ENCODE measurements at places on chromosomes 3 and 15.

DNA sequence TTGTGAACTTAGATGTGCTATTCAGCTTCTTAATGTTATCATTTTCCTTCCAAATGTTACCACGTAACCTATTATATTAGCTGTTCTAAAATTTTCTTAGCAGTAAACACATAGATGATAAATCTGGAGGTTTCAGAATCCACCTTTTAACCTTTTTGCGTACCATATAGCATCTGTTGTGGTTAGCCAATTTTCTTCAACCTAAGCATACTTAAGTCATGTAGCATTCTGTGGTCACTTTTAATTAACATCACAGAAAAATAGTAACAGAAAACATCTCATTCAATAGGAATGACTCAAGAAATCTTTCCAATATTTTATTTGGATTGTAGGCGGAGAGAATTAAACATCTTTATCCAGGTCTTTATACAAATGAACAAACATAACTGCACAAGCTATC, 1465.3 kb upstream of the GBE1 start:
- no peak for DNase-seq

DNA sequence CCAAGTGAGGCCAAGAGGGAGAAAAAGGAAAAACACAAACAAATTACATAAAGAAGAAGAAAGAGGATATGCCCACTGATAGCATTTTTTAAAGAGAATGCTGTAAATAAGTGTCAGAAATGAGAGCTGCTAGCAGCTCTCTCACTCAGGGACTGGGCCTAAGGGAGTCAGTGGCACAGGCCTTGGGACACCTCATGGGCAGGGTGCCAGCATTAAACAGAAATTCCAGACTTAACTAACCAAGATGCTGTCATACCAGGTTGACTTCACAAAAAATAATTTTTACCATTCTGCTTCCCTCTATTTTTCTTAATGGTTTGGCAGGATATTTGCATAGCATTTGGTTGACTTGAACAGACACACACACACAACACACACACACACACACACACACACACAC, 92.3 kb upstream of the ADAMTSL3 start:
- no peak for DNase-seq

- no peak for DNase-seq
These were observed 202.0 kb downstream of the UBE3A start for GRCh38 chr15:25236861-25237155.

DNA sequence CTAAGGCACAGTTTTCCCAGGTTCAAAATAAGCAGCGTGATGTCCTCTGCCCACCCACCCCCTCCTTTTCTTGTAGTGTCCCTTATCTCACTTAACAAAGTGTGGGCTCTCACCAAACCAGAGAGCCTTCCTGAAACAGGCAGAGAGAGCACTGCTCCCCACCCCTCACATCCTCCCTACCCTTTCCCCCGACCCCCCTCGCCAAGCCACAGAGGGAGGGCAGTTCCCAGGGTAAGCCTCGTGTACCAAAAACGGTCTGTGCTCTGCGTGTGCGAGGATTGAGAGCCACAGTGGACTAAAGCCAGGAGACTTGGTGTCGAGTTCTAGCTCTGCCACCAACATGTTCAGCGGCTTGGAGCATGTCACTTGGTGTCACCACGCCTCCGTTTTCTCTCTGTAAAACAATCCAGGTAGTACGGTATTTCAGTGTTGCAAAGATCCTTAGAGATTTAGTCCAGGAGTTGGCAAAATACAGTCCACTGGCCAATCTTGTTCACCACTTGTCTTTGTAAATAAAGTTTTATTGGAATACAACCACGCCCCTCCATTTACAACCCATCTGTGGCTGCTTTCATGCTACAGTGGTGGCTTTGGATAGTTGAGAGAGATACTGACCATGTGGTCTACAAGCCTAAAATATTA, 249.9 kb downstream of the OPA1 start:
- no peak for DNase-seq

DNA sequence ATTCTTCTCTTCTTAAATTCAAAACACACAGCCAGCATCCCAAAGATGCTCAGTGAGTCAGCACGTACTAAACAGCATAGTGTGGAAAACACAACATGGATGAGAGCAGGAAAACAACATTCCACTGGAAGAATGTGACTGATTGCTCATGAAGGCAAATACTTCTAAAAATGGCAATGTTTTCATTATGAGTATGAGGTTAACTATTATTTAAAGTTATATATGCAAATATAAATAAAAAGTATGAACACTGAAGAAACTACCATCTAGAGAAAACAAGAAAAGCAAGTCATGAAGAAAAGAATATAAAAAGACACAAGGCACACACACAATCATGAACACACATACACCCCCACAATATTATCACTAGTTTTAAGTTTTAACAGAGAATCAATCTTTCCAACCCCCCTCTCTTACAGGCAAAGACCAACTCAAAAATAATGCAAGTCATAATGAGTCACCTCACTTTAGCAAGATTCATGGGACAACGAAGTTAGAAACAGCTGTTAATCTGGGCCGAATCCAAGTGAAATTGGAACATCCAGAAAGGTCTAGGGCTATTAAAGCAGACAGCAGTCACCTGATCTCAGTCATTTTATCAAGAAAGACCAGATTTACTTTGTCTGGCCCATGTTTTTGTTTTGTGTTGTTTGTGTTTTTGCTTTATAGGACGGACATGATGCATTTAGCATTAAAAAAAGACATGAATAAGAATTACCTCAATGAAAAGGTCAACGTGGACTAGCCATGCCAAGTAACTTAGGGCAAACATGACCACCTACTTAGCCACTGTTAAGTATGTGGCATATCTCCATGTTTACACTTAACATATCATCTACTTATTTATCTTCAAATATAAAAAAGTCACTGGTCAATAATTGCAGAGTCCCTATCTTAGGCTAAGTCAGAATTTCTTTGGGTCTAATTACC, 18.1 kb downstream of the GBE1 start:
- DNase-seq: no peak

DNA sequence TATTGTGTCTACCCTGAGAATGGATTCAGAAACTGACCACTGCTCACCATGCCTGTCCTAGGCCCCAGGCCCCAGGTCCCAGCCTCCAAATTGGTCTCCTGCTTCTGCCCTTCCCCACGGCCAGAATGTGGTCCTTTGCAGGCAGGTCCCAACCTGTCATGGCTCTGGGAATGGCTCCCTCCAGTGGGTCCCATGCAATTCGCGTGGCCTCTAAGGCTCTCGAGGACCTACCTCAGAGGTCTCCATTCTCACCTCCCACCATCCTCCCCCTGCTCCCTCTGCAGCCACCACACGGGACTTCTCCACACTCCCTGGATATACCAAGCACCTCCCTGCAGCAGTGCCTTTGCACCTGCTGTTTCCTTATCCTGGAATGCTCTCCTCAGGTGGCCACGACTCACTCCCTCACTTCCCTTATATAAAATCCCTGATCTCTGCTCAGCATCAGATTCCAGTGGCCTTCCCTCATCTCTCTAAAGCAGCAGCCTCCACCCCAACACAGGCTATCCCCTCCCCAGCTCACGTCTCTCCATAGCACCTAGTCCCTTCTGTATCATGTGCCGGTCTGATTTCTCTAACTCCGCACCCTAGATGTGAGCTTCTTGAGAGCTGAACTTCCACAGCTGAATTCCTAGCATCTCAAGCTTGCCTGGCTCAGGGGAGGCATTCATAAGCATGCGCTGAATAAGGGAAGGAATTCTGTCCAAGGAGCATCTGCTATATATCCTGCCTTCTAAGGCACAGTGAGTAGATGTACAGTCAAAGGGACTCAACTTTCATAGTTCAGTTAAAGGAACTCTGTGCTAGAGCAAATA, 56.9 kb downstream of the ARRDC4 start:
- DNase-seq: no peak

DNA sequence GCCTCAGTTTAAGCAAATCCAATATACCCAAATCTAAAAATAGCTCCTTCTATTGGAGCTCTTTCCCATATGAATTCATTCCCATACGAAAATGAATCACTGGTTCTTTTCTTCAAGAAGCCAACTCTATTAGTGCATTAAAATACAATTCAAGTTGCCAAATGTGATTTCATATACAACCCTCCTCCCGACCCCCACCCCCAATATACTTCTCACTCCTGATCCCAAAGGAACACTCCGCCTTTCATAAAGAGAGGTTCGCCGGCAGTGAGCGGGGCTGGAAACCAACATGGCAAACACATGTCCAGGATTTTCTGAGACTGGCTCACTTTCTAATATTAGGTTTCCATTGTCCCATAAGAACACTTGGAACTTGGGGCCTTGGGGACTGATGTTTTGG, 48.5 kb downstream of the MAGEF1 start:
- DNase-seq: no peak

GRCh38 chr15:61764981-61765380, 295.3 kb downstream of the VPS13C start:
- DNase-seq: no peak

DNA sequence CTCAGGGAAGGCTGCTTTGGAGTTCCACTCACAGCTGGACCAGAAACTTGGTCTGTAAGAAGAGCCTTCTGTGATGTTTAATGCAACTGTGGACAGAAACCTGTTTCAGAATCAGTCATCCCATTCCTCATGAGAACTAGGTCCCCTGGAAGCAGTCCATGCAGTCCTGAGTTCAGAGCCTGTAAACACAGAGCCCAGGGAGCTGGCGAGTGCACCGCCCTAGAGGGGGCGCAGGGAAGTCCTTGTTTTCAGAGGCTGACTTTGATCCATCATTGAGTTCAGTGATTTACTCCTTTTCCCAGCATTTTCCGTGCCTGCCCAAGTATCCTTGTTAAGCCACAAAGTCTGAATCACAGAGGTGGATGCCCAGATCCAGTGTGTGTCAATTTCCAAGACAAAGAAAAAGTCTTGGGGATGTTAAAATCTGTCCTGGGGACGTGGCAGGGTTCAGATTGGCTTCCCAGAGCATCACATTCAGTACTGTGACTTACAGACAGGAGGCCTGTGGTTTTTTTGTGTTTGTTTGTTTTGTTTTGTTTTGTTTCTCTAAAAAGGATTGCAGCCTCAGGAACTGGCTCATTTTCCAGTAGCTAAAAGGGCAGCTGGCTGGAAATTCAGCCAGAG, 9.8 kb upstream of the TXNRD3 start:
- DNase-seq: no peak

DNA sequence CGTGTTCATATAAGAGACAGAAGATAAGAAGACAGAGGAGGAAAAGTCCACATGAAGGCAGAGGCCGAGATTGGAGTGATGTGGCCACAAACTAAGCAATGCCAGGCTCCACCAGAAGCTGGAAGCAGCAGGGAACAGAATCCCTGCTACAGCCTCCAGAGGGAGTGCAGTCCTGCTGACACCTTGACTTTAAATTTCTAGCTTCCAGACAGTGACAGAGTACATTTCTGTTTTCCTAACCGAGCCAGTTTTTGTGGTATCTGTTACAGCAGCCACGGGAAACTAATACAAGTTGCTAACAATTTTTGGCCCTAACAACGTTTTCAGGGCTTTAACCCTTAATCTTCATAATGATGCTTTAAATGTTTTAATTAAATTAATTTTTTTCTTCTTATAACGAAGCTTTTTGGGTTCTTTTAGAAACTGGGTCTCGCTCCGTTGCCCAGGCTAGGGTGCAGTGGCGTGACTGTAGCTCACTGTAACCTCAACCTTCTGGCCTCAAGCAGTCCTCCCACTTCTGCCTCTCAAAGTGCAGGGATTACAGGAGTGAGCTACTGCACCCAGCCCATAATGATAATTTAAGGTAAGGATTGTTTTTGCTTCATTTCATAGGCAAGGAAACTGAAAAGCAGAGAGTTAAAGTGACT, 202.3 kb upstream of the PROK2 start:
- no peak for DNase-seq

DNA sequence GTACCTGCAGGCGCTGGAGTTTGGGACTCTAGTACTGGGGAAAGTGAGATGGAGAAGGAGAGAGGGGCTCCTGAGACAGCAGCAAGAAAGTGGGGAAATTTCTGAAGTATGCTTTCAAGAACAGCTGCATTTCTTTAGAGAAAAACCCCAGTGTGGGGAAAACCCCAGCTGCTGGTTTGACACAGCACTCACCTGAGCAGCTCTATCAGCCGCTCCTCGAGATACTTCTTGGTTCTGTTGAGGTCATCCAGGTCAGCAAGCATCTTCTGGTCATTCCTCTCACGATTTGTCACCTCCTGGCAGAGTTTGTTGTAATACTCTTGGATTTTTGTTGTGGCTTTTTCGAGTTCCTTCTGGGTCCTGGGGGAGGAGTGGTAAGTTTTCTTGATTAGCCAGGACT, 18.8 kb downstream of the CXCR6 start:
- DNase-seq: no peak

- no peak for DNase-seq
These were observed 252.6 kb upstream of the CFAP20DC start for GRCh38 chr3:59302442-59302841.

DNA sequence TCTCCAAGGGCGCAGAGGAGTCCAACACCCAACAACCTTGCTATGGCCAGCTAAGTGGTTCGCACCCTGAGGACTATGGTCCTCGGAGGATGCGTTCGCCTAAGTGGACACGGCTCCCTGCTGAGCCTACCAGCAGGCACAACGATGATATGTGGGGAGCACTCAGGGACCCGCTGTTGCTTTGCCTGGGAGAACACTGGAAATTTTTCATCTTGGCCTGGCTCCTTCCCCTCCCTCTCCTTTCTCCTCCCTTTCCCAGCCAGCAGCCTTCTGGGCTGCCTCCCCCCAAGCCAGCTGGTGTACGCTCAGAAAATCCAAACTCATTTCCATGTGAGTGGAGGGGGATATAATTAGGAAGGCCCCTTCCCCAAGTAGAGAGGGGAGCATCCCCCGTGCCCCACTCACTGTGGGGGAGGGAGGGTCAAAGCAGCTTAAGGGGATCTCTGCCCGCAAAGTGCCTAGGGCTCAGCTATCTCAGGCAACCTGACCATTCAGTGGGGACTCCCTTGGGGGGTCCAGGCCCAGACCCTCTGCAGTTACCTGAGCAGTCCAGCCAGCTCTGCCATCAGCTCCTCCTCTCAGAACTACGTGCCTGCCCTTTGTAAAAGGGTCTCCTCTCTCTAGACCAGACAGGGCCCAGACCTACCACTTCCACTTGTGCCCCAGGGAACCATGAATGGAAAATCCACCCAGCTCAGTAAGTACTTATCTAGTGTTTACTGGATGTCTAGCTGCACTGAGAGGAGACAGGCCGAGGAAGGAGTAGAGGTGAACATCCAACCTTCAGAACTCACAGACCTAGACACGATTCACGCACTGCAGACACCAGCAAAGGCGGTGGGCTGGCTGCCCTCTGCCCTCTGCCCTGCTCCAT, 742 bp upstream of the SEMA7A start:
- no peak for DNase-seq

- DNase-seq: no peak
These were observed 380.0 kb downstream of the PDCD6IP start for GRCh38 chr3:34178415-34178814.

DNA sequence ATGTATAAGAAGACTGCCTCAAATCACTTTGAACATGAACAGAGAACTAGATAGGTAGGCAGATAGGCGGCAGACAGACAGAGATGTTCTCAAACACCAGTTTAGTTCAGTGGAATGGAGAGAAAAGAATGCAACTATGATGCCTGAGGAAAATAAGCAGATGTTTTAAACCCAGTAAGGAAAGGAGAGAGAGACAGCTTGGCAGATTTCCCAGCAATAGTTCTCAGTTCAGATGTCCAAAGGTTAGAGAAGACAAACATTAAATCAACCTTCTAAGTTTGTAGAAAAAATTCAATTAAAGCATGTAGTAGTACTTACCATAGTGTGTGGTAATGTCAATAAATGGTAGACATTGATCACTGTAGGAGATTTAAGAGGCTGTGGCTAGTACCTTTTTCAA, 209.6 kb upstream of the PFN2 start:
- no peak for DNase-seq

Measured in stimulated activated CD4-positive, alpha-beta T cell treated with anti-CD3 and anti-CD28 coated beads, Interleukin-4, amount 100 ng/mL, for 4 hours (primary cell).